ENCODE measurements at places on chromosomes 2 and 18.

GRCh38 chr2:86284987-86285386, 52.4 kb downstream of the REEP1 start:
- DNase-seq: peak; percentile 15

- DNase-seq: no peak
Observed at GRCh38 chr18:49038423-49038822, 87.7 kb upstream of the SMAD7 start.

DNA sequence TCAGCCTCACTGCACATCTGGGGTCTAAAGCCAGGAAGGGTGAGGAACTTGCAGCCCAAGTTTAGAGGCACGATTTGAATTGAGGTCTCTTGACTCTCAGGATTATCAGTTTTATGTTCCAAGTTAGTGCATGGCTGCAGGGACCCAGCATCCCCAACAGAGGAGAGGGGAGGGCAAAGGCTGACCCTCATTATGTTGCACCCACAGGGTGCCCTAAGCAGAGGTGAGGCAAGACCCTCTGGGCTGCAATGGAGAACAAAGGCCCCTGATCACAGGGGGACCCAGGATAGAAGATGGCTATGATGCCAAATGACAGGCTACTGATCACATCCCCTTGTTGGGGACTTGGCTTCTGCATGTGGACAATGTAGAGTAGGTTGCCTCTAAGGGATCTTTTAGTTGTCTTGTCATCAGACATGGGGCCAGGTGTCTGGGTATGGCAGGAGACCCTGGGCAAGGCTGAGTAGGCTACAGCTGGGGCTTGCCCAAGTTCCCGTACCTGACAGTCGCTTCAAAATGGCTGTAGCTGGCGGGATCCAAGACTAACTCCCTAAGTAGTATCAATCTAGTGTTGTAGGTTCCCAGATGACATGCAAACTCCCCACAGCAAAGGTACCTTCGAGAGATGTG, 4.5 kb upstream of the GDF7 start:
- no peak for DNase-seq

GRCh38 chr2:15311926-15312325, 249.2 kb downstream of the NBAS start:
- DNase-seq: no peak

Data from activated CD8-positive, alpha-beta memory T cell treated with anti-CD3 and anti-CD28 coated beads for 24 hours (primary cell).